ENCODE measurements at places on chromosomes 6 and 20.

DNA sequence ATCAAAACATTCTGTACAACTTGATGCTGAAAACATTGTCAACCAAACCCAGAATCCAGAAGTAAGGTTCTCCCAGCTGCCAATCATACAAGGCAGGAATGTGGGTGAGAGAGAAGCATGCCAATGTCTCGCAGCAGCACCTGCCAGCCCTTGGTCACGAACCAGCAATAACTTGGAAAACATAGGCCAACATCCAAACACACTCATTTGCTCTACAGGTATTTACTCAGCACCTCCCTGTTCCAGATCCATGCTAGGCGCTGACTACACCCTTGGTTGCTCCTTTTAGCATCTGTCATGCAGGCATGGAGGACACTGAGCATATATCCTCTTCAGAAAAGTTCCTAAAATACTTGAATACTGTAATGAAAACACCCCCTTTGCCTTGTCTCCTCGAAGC is 63.6 kb downstream of the FAXC start:
- no peak for DNase-seq

GRCh38 chr20:57654363-57654997 is 34.3 kb upstream of the ZBP1 start:
- peak; percentile 56 for DNase-seq

- DNase-seq = no peak
These were observed 70.6 kb downstream of the IGF2R start for GRCh38 chr6:160039441-160039840.

GRCh38 chr6:44569931-44570385 is 182.5 kb downstream of the CDC5L start:
- no peak for DNase-seq

DNA sequence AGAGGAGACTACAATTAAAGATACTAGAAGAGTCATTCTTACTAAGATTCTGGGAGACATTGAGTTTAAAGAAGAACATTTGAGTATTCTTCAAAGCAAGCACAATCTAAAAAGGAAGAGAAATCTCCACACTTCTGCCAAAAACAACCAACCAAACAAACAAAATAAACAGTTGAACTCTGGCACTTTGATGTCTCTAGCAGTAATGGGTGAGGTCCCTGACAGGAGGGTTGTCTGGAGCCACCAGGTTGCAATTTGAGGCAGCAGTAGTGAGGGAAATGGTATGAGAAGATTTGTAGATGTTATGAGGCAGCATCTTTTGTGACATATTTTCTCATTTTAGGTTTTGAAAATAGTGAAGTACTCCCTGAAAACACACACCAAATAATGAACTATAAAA is 108.1 kb downstream of the PHF3 start:
- no peak for DNase-seq

- no peak for DNase-seq
These were observed 7.1 kb downstream of the DDR1 start for GRCh38 chr6:30891450-30891723.

- no peak for DNase-seq
These were observed 1.4 kb upstream of the GCLC start for GRCh38 chr6:53546281-53546680.

GRCh38 chr6:109456710-109457561 is 1.4 kb upstream of the MICAL1 start:
- peak; percentile 74 for DNase-seq

DNA sequence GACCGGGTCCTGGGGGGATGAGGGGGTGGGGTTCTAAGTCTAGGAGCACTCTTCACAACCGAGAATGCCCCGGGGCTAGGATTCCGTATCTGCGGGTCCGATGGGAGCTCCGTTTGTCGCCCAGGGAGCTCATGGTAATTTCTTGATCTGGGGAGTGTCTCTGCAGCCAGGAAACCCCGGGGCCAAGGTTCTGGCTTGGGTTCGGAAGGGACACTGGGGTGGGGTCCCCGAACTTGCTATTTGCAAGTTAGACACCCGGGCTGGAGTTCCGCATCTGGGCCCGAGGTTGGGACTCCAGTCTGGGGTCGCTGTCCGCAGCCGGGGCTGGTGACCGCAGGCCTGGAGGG is 397 bp downstream of the PEDS1 start:
- peak; percentile 2 for DNase-seq
